Mucosa of descending colon (tissue), 3 donors: ENCODE measurements at places on chromosomes 3 and 15. TPM values are rescaled to one million over a fixed set of nuclear protein-coding genes. Genes with fewer than 3 reads are reported as not detected.

The ZMYND10 gene
- total RNA-seq: 0.20 TPM

The PLIN1 gene
- 5.2 TPM for total RNA-seq

The AGBL1 gene
- total RNA-seq: 0.10 TPM

GRCh38 chr3:170137986-170138385 lies 43.5 kb downstream of the PHC3 start:
- no peak for DNase-seq

GRCh38 chr3:154571553-154572226 lies 141.7 kb upstream of the GPR149 start:
- no peak for DNase-seq

DNA sequence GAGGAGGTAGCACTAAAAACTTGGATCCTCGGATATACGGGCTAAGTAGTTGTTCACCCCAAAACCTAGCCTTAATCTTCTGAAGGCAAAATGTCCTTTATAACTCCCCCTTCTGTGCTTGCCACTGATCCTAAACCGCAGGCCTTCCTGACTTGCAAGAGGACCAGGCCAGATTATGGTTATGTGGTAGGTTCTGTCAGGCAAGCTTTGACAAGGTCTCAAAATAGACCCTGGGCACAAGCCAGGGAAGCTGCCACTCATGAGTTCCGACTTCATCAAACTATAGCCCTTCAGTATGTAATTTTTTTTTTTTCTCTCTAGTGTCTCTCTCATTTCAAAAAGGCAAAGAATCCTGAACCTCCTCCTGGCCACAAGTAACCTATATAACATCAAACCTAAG lies 3.2 kb downstream of the LRRFIP2 start:
- DNase-seq: no peak

- DNase-seq: no peak
Observed at GRCh38 chr3:118477768-118478167, 556.9 kb downstream of the IGSF11 start.

- peak; percentile 53 for DNase-seq
Observed at GRCh38 chr3:64642327-64643151, 45.3 kb downstream of the ADAMTS9 start.

GRCh38 chr3:183768114-183768513 lies 57.3 kb downstream of the MAP6D1 start:
- DNase-seq: no peak

DNA sequence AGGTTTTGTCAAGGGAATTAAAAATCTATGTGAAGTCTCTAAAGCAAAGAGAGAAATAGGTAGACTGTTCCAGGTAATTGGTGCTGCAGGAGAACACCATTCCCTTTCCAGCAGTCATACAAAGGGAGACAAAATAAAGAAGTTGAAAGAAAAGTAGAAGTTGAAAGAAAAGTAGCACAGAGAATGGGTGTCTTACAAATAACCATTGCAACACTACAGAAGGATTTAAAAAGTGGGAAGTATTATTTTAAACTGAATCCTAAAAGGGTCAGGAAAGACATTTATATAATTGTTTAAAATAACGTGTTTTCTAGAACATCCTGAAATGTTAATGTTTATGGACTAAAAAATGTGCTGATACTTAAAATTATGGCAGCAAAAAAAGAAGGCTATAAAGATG lies 223.8 kb downstream of the RSRC1 start:
- DNase-seq: no peak

DNA sequence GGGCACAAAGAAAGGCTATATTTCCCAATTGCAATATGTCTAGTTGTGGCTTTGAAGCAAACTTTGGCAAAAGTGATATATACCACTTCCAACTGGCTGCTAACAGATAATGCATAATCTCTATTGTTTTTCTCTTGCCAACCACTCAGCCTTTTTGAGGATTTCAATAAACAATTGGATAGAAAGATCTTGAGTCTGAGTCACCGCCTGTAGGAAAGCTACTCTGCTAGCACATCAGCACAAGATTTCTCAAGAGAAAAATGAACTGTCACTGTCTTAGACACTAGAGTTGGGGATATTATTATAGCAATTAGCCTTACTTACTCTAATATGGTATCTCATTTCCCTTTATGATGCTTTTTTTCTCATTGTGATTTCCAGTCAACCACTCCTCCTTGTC lies 119.7 kb downstream of the SST start:
- no peak for DNase-seq
